ENCODE measurements at places on chromosomes 2 and 18.

GRCh38 chr18:12744103-12744502 is 41.3 kb downstream of the PSMG2 start:
- no peak for DNase-seq

DNA sequence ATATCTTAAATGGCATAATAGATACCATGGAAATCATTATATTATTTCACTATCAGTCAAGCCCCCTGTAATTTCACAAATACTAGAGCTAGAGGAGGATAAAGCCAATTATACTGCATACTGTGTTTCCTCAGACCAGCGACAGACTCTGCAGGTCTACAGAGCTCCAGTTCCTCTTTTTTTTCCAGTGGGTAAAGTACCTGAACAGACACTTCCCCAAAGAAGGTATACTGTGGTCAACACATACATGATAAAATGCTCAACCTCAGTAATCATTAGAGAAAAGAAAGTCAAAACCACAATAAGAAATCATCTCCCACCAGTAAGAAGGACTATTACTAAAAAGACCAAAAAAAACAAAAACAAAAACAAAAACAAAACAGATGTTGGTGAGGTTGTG is 44.6 kb downstream of the SCN7A start:
- DNase-seq = no peak

- DNase-seq = no peak
These were observed 159.3 kb downstream of the CYRIA start for GRCh38 chr2:16506366-16506765.

DNA sequence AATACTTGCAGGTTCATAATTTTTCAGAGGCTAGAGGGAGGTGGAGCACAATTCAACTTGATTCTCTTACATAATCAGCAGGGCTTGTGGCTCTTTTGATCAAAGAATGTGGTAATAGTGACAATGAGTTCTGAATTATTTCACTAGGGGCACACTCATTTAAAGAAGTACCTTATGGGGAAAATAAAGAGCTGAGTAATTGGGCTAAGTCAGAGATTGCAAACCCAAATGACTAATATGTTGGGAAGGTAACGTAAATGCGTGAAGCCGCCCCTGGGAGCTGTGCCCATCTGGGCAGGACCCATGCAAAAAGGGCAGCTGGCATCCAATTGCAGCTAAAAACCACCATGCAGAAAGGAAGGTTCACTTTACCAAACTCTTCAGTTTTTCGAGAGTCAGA is 35.3 kb downstream of the NCKAP5 start:
- no peak for DNase-seq

- DNase-seq = no peak
These were observed 793 bp downstream of the NR4A2 start for GRCh38 chr2:156331572-156332283.

DNA sequence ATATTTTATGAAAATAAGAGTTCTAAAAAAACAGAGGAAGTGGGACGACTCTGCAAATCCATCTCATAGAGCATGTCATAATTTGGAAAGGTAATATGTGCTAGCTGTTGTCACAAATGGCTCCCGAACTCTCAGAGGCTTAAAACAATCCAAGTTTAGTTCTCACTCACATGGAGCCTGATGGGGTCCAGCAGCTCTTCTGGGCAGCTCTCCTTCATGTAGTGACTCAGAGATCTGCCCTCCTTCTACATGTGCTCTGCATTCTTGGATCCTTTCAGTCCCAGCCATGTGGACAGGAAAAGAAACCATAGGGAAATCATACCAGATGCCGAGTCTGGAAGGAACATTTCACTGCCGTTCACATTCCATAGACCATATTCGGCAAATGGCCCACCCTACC is 180.1 kb upstream of the APCDD1 start:
- DNase-seq = no peak

DNA sequence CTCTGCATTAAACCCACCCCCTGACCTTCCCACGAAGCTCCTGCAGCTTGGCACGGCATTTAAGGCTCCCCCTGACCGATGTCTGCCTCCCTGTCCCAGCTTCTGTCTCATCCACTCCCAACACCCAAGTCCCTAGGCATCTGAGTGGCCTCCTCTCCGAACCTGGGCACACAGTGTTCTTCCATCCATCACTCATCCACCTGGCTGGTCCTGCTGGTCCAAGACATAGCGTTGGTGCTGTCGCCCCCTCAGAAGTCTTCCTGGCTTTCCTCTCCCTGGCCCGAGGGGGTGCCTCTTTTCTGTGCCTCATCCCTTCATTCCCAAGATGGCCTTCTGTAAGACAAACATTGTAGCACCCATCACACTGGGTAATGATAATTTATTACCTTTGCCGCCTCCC is 323.6 kb downstream of the GBX2 start:
- DNase-seq = no peak

DNA sequence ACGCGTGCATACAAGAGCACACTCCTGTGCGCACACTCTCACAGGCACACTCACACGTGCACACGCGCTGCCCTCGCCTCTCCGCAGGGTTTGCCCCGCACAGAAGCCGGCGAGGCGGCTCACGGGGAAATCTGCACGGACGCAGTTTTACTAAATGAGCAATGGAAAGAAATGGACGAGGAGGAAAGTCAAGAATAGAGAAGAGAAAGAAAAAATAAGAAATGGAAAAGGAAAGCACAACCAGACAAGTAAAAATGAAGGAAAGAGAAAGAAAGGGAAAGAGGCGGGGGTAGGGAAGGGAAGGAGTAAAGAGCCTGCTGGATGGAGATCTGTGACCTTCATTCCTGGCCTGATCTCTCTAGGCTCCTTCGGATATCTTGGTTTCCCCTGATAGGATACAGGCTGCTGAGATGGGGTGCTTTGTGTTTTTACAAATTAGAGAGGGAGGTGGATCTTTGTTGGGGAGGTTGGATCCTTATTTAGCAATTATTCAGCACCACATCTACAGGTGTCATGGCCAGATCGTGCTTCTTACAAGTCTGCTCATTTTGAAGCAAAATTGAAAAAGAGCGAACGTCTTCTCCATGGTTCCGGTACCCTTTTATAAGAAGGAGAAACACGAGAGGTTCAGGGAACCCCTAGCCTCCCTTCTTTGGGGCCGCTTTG is 693 bp upstream of the LRP2 start:
- no peak for DNase-seq

- DNase-seq = no peak
These were observed 1124.9 kb upstream of the ZEB2 start for GRCh38 chr2:145644820-145645302.

DNA sequence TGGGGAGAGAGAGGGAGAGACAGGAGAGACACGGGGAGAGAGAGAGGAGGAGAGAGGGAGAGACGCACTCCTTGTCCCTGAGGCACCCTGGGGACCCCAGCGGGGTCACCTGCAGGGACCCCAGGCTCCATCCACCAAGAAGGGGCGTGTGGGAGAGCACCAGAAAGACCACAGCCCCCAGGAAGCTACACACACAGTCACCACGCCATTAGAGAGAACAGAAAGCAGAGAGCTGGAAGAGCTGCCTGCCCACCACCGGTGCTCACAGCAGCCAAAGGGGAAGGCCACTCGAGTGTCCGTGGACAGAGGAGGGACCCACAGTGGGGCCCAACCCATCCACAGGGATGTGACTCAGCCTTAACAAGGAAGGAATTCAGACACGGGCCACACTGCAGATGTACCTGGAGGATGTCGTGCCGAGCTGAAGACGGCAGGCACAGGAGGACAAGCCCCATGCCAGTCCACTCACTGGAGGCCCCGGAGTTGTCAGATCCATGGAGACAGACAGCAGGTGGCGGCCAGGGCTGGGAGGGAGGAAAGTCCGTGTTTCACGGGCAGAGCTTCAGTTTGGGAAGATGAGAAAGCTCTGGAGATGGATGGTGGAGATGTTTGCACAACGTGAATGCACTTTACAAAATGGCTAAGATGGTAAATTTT is 11.5 kb upstream of the NFATC1 start:
- DNase-seq = no peak

- DNase-seq = no peak
These were observed 87.3 kb downstream of the ACAA2 start for GRCh38 chr18:49725809-49726674.

DNA sequence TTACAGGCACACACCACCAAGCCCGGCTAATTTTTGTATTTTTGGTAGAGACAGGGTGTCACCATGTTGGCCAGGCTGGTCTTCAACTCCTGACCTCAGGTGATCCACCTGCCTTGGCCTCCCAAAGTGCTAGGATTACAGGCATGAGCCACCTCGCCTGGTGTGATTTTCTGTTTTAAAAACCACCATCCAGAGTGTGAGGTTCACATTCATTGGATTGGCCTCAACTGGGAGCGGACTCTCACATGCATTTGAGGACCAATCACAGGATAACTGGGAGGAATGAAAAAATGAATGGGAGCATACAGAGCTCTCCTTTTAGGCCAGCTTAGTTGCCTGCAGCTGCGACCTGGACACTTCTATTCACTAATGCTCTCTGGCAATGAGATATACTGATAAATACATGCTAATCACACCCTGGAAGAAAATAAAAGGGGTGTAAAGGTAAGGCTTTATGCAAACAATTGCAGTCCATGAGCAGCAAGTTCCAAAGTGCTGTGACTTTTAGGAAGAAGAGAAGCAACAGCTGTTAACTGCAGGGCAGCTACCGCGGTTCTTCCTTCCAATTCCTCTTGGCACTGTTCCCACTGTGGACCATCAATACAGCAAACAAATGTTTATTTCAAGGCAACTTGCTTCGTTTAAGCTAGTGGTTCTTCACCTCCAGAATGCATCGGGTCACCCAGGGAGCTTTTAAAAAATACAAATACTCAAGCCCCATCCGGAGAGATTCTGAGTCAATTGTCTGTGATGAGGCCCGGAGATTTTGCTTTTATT is 49.5 kb upstream of the FZD5 start:
- DNase-seq = no peak

DNA sequence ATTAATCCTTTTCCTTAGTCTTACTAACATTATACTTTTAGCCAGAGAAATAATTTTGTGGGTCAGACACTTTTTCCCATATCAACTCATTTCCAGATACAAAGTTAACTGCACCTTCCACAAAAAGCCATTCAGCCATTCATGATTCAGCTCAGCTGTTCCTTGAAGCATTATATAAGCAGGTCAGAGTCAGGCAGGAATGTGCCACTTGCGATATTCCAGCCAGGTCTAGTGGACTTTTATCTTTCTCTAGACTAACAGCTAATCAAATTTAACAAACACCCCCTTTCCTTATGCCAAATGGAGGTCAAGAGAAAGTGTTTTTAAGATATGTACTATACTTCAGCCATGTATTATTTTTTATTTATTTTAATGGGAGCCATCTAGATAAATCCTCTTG is 75.6 kb upstream of the EPB41L3 start:
- no peak for DNase-seq

DNA sequence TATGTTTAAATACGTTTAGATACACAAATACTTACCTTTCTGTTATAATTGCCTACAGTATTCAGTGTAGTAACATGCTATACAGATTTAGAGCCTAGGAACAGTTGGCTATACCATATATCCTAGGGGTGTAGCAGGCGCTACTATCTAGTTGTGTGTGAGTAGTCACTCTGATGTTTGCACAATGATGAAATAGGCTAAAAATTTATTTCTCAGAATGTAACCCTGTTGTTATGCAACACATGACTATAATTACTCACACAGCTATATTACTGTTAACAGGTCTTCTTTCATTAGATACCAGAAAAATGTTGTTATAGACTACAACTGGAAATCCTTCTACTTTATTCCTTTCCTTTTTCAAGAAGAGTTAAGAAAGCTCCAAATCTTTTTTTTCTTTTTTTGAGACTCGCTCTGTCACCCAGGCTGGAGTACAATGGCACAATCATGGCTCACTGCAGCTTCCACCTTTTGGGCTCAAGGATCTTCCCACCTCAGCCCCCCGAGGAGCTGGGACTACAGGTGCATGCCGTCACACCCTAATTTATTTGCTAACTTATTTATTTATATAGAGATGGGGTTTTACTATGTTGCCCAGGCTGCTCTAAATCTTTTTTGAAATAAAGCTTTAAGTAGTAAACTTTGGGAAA is 48.5 kb downstream of the C2orf74 start:
- no peak for DNase-seq

- no peak for DNase-seq
These were observed 88.9 kb downstream of the TMEM185B start for GRCh38 chr2:120134263-120134662.

DNA sequence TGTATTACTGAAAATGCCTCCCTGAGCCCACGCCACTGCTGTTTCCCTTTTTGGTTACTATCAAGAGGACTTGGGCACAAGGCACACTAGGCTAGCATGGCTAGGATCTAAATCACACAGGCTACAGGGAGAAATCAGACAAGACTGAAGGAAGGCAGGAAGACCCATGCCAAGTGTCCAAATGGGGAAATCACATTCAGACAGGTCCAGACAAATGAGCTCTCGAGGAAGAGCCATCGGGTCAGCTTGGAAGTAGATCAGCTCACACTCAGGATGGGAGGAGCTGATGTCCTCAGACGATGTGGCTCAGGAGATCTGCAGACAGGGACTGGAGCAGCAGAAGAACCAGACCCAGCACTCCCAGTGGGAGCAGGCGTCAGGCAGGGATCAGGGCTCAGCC is 113.2 kb downstream of the COL6A3 start:
- no peak for DNase-seq

GRCh38 chr2:234412726-234413125 is 84.2 kb downstream of the ARL4C start:
- DNase-seq = no peak

- DNase-seq = peak; percentile 72
These were observed 18.5 kb upstream of the ZNF236 start for GRCh38 chr18:76803814-76804213.

DNA sequence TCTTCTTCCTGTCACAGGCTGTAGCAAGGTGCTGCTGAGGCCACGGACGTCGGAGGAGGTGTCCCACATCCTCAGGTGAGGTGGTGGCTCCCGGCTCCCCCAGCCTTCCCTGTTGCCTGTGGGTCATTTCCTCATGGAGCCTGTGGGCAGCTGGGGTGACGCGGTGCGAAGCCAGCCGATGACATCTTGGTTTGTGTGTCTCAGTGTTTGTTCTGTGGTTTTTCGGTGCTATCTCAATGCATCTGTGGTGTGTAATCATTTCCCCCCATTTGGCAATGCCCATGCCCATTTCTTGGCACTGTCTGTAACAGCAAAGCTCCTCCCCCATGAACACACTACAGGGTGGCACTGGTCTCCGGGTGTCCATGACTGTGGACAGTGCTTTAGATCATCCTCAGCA is 6.6 kb downstream of the D2HGDH start:
- peak; percentile 46 for DNase-seq
